ENCODE measurements at places on chromosomes 1 and 21.

GRCh38 chr21:28099001-28099705 lies 893.5 kb downstream of the LTN1 start:
- DNase-seq, result no peak

- DNase-seq, result no peak
These were observed 65.3 kb upstream of the COL6A1 start for GRCh38 chr21:45916011-45916840.

- no peak for DNase-seq
These were observed 793.2 kb downstream of the PLA2G4A start for GRCh38 chr1:187621951-187622350.

GRCh38 chr1:109912214-109912861 lies 1.7 kb downstream of the CSF1 start:
- no peak for DNase-seq

DNA sequence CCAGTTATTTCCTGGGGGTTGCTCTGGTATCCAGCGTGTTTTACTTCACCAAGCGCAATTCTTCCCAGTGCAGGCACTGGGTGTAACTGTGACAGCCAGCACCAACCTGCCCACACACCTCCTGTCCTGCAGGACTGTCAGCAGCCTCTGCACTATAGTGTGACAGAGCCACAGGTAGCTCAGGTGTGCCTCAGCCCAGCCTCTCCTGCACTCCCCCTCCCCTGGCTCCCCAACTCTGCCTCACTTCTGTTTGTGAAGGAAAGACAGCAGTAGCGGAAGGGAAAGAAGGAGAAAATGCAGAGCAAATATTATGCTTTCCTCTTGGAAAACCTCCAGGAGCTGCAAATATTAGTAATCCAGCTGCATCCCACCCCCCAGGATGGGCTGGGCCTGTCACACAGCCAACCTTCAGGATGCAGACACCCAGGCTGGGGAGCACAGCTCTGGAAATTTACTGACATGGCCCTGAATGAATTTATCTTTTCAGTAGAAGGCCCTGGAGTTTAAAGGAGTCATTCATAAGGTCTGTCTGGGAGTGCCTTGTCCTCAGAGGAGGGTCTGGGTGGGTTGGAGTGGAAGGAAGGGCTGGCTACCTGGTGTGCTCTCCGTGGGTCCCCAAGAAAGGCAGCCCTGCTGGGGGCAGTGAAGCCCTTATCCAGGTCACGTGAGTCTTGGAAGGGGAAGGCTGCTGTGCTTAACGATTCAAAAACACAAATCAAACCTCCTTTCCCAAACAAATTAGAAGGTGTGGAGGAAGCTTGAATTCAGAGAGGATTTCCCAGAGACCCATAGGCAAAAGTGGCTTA lies 20.9 kb downstream of the CAPN2 start:
- no peak for DNase-seq

DNA sequence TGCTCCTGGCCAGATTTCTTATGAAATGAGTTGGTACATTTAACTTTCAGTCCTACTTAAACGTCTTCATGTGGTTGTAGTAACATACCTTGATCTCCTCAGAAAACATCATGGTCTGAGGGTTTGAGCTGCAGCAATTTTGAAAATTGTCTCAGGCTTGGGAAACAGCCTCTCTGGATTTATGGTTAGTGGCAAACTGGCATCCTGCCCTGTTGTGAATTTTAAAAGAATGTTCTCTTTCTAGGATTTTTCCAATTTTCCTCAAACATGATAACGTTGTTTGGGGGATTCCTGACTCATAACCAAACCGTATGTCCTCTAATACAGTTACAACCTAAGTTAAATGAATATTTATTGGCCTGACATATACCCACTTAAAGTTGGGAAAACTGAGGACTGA lies 624.4 kb downstream of the LMO4 start:
- no peak for DNase-seq

DNA sequence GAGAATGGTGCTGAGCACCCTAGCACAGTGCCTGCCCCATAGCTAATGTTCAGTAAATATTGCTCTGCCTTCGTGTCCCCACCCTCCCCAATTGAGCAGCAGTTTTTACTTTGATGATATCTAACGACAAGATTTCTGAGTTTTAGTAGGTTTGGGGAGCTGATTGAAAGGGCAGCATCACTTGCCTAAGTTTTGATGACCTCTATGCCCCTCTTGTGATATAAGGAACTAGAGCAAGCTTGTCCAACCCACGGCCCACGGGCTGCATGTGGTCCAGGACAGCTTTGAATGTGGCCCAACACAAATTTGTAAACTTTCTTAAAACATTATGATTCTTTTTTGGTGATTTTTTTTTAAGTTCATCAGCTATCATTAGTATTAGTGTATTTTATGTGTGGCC lies 1.6 kb downstream of the CNIH4 start:
- DNase-seq, result no peak

DNA sequence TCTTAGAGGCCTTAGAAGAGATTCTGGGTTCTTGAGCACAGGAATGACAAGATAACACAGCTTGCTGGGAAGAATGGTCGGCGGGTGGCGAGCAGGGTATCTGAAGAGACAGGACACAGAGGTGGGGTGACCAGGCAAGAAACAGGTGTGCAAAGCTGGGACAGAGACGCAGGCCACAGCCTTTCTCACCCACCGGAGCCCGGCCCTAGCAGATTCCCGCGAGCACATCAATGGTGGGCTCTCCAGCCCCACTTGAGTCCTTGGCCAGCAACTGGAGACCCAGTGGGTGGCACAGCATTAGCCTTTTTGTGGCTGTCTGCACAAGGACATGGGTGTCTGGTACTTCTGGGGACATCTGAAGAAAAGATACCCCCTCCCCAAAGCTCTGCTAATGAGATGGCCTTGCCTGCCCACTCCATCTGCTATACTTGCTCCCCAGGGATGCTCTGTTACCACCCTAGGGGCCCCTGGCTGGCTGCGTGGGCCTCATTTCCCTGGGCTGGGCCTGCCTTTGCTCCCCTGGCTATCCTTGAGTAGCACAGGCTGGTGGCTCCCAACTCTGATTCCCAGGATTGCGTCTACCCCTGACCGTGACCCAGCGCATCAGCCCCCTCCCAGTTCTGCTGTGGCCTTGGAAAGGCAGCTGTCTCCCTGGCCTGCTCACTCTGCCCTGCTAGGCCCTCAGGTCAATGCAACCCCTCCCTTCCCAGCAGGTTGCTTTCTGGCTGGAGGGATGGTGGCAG lies 127.2 kb upstream of the ADAR start:
- DNase-seq, result no peak

DNA sequence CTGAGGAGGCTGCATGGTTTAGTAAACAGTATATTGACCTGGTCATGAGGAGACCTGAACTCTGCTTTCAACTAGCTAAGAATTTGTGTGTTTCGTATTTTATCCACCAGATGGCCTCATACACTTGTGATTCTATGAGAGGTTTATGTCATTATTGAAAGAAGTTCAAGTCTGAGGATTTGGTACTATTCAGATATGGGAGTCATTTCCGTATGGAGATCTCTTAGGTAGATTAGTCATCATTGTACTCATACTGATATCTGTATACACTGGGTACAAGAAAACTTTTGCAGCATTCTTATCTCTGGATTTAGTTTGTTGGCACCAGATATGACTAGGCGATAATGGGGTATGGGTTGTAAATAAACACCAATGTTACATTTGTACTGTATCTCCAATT lies 26.6 kb downstream of the ATF6 start:
- no peak for DNase-seq

GRCh38 chr1:72557446-72558049 lies 275.2 kb upstream of the NEGR1 start:
- DNase-seq, result no peak

- no peak for DNase-seq
These were observed 295.8 kb downstream of the MATN1 start for GRCh38 chr1:30427545-30427944.

DNA sequence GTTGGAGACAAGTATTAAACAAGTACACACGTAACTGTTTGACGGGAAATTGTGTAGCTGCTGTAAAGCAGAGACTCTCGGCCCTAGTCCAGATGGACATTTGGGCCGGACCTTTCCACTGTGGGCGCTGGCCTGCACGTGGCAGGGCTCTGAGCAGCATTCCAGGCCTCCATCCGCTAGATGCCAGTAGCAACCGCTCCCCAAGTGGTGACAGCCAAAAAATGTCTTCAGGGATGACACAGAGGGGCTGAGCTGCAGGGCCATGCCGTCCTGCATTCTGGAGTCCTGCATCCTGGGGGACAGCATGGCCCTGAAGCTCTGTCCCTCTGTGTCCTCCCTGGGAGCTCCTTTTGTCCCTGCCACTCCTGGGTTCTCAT lies 24.8 kb downstream of the A3GALT2 start:
- DNase-seq, result no peak

GRCh38 chr1:245546875-245547274 lies 392.1 kb downstream of the KIF26B start:
- DNase-seq, result no peak

DNA sequence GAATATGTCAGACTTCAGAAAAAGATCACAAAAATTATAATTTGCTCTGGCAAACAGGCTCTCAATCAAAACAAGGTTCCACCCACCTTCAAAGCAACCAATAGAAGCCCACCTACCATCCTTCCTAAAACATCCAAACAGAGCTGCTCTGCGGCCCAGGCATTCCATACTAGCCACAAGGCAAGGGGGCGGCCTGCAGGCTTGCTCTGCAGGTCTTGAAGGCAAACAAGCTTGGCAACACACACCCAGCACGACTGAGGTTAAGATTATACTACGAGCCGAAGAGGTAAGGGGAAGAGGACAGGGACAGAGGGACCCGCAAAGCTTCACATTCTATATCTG lies 207.3 kb downstream of the SLC45A1 start:
- DNase-seq, result no peak

DNA sequence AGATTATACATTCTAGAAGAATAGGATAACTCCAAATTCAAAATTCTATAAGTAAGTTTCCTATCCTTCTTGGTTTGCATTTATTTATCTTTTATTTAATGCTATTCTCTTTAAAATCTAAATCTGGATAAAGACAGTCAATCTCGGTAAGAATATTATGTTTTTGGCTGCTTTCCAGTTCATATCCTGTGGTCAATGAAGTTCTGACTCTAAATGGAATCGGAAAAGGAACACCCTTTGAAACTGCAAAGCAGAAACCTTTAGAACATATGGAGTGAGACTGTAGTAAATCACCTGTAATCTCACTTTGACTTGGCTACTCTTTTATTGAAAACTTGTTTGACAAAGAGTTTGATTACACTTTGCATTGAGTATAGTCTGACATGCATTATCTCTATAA lies 85.2 kb downstream of the KIFAP3 start:
- DNase-seq, result no peak

GRCh38 chr1:216914974-216915373 lies 191.7 kb upstream of the ESRRG start:
- no peak for DNase-seq

- DNase-seq, result no peak
These were observed 417.7 kb upstream of the ZRANB2 start for GRCh38 chr1:71498542-71498941.

GRCh38 chr1:218498056-218498938 lies 153.2 kb downstream of the TGFB2 start:
- DNase-seq, result no peak

- no peak for DNase-seq
These were observed 1.7 kb upstream of the GADD45A start for GRCh38 chr1:67683316-67683715.

- DNase-seq, result no peak
These were observed 114.8 kb downstream of the CNIH3 start for GRCh38 chr1:224730965-224731364.
